ENCODE measurements at places on chromosomes 12 and 14.

DNA sequence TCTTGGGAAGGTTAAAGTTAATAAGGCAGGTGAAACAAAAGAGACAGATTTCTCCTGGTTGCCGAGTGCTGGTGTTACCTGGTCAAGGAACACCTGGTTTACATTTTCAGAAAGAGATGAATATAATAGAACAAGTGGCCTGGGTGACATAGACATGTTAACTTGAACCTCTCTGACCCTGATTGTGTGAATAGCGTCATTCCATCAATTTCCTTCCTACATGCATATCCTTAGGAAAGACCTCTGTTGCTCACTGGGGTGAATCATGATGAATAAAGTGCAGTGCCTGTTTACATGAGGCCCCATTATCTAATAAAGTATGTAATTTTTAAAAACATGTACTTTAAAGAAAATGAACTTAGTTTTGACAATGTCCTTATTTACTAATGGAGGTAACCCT lies 1822.9 kb upstream of the FLRT2 start:
- no peak for DNase-seq

GRCh38 chr12:45427042-45427441 lies 211.1 kb downstream of the ANO6 start:
- no peak for DNase-seq

GRCh38 chr12:45938566-45938965 lies 51.8 kb downstream of the SCAF11 start:
- no peak for DNase-seq

- no peak for DNase-seq
These were observed 36.0 kb upstream of the PLEKHG6 start for GRCh38 chr12:6274231-6275221.

DNA sequence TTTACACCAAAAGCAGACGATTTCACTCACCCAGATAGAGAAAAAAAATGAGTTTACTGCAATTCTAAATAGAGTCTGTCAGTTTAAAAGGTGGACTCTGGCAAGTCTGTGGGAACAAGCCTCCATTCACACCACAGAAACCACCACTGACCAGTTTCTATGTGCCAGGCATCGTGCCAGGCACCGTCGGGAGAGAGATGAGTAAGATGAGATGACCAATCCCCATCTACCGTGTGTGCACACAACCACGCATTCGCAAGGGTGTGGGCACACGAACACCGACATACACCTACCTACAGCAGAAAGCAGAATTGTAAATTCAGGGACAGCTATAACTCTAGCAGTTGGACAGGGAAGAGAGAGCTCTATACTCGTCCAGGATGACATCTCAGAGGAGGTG lies 58.3 kb downstream of the PRIMA1 start:
- no peak for DNase-seq

- DNase-seq, result peak; percentile 58
These were observed 499 bp downstream of the DGLUCY start for GRCh38 chr14:91114079-91115065.

GRCh38 chr14:82046512-82047226 lies 513.0 kb upstream of the SEL1L start:
- DNase-seq, result no peak

DNA sequence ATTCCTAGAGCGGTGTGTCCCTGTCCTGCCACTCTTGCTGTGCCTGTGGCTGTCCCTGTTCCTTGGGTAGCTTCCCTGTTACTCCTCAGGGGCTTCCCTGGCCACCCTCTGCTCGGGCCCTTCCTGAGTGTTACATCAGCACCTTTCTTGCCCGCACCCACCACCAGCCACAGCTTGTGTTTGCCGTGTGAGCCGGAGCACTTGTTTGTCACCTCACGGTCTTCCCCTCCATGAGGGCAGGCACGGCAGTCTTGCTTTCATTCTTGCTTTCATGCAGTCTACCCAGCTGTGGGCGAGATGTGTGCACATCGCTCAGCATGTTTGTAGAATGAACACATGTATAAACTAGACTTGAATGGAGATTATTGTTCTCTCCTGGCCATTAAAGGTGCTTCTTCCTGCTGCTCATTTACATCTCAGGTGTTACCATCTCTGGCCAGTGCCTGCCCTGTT lies 42.0 kb downstream of the TRAF3 start:
- DNase-seq, result peak; percentile 54

DNA sequence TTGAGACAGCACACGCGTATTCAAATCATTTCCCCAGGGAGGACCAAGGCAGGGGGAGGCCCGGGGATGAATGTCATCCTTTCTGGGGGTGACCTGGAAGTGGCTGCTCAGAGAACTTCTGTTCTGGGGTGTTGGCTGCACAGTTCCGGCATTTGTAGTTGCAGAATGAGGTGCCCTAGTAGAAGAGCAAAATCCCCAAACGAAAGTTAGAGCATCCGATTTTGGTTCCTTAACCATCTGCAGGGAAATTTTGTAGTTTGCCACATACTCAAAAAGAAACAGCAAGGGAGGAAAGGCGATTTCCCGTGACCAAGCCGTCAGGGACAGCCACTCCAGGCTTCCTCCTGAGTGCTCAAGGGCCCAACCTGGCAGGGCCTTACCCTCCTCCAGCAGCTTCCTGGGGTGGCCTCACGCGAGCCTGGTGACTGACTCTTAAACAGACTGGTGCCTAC lies 13.0 kb upstream of the TRAF3 start:
- no peak for DNase-seq
